ENCODE measurements at places on chromosomes 2 and 18.
A peak's percentile ranks its signal among the peaks of the same experiment; 100 is the strongest.

DNA sequence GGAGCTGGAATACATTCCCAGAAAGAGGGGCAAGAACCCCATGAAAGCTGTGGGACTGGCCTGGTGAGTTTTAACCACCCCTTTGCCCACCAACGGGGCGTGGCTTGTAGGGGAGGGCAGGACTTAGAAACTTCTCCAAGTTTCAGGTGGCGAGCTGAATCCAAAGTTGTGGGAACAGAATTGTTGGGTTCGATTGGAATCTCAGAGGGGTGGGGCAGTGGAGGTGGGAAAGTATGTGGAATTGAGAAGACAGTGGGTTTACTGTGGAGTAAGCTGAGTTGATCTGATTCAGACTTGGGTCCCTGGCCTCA, 1.1 kb downstream of the PNKD start:
- DNase-seq: no peak

- no peak for DNase-seq
Observed at GRCh38 chr2:130389358-130389757, 33.5 kb downstream of the PTPN18 start.

GRCh38 chr2:37323176-37323780, 1.4 kb downstream of the PRKD3 start:
- DNase-seq: no peak

- no peak for DNase-seq
Observed at GRCh38 chr2:85972355-85972754, 83.6 kb upstream of the ST3GAL5 start.

- DNase-seq: no peak
Observed at GRCh38 chr18:31439807-31440325, 7.7 kb upstream of the DSG3 start.

- DNase-seq: no peak
Observed at GRCh38 chr2:233408366-233409285, 54.3 kb downstream of the DGKD start.

DNA sequence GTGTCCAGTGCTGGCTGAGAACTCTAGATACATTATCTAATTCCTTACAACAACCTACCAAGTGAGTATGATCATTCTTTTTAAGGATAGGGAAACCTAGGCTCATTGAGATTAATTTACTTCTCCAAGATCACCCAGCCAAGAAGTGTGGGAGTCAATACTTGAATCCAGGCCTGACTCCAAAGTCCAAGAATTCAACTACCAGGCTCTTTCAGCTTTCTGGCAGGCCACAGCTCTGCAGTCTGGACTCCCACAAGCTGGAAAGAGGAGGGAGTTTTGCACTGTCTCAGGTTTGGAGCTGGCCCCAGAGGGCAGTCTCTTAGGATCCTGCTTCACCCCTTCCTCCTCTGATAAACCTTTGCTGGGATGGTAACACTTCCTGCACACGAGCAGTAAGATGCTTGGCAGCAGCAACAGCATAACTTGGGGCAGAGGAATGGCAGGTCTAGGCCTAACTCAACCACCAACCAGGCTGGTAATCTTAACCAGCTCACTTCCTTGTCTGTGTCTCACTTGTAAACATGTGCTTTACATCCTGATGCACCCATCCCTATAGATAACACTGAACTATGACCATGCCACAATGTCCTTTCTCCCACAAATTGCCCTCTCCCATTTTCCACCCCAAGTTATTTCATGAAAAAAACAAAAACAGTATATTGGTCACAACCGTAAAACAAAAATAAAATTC, 111.1 kb upstream of the ACAA2 start:
- no peak for DNase-seq

DNA sequence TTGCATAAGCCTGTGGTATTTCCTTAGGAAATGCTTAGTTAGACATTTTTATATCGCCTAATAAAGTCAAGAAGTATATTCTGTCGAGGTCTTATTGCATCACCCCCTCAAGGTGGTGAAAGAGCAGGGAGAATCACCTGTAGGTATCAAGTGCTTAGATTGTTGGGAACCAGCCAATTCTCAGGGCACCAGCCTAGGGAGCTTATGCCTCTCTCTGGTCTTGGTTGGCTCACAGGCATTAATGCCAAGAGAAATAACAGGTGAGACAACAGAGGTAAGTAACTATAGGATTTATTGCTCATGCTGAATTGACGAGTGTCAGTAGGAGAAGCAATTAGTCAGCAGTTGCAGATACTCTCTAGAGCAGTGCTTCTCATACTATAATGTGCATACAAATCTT, 663.3 kb upstream of the ZNF804A start:
- no peak for DNase-seq

- no peak for DNase-seq
Observed at GRCh38 chr18:72638376-72638775, 94.2 kb upstream of the CBLN2 start.

DNA sequence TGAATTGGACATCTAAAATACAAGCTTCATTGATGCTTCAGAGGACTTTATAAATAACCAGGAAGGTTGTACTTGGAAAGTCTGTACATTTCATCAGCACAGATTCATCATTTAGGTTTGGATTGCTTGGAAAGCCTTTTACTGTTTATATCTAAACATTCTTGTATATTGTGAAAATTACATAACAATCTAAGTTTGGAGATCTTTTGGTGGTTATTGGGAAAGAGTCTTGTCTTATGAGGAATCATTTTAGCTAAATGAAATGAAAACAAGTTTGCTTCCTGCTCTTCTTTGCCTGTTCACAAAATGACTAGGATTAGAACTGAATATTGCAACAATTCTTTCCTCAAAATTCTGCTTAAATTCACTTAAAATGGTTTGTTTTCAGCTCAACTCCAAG, 79.3 kb downstream of the ABI2 start:
- DNase-seq: no peak

- DNase-seq: no peak
Observed at GRCh38 chr2:600542-601386, 76.4 kb downstream of the TMEM18 start.

DNA sequence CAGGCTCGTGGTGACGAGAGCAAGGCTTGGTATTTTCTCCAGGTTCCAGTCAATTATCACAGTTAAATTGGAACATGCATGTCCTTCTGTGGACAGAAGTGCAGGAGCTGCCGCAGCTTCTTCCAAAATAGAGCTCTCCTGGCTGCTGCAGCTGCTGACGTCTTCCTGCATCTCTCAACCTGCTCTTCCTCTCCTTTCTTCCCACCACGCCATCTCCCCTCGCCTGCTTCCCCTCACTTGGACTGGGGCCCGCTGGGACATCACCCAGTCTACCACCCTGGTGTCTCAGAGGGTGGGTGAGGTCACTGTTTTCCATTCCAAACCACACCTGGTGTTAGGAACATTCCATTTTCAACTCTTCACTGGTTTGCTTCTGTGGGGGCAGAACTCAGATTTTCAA, 41.4 kb downstream of the SPP2 start:
- no peak for DNase-seq

DNA sequence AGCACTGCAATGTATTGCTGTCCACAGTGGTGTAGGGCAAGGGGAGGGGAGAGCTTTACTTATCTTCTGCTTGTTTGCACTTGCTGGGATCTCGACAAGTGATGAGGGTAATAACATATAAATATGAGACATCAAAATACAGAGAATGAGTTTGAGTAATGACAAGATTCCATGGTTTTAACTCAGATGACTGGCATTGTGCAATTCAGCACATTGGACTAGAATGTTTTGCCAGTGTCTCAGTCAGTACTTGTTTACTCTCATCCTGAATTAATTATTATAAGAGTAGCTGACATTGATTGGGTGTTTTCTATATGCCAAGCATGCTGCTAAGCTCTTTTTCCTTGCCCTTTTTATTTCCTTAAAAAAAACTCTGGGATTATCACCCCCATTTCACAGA, 306.7 kb upstream of the MMADHC start:
- no peak for DNase-seq

- no peak for DNase-seq
Observed at GRCh38 chr2:181058378-181059269, 78.2 kb downstream of the UBE2E3 start.

GRCh38 chr2:224520064-224520463, 65.1 kb downstream of the CUL3 start:
- DNase-seq: peak; percentile 40

GRCh38 chr18:48959921-48960920, 9.5 kb upstream of the SMAD7 start:
- no peak for DNase-seq

GRCh38 chr2:15640261-15640711, 48.6 kb downstream of the DDX1 start:
- DNase-seq: peak; percentile 24

DNA sequence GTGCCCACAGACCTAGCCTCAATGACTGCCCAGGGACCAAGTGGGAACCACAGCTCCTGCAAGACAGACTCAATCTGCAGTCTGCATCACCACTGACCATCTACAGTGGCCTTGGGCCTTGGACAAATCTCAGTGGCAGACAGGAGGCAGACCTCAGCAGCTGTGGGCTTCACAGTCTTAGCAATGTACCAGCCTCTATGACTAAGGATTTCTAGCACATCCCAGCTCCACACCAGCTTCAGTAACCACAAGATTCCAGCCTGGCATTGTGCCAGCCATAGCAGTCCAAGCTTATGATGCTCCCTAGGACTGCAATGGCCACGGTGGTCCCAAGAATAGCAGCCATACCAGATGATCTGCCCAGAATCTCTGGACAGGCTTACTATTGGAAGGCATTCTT, 19.6 kb upstream of the WDR75 start:
- DNase-seq: peak; percentile 39

- DNase-seq: no peak
Observed at GRCh38 chr2:219323434-219323833, 9.1 kb downstream of the RESP18 start.

GRCh38 chr2:27322301-27322765, 564 bp downstream of the MPV17 start:
- no peak for DNase-seq

DNA sequence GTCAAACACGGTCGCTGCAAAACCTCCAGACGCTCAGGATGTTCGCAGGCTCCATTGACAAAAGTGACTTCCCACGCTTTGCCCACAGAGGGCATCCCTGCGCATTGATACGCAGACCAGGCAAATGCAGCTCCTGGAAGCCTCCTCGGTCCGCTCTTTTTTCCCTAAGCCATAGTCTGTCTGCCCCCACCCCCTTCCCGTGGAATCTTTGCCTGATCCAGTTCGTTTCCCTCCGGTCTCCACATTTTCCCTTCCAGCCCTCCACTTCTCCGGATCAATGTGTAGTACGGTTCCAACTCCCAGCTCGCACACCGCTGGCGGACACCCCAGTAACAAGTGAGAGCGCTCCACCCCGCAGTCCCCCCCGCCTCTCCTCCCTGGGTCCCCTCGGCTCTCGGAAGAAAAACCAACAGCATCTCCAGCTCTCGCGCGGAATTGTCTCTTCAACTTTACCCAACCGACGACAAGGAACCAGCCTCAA, at the start of gene DCC:
Gene DCC, plus strand, starts transcription at position 307 of the 481 bp plus-strand sequence. CDS start 591 bp downstream, outside the sequence.
- DNase-seq: no peak

DNA sequence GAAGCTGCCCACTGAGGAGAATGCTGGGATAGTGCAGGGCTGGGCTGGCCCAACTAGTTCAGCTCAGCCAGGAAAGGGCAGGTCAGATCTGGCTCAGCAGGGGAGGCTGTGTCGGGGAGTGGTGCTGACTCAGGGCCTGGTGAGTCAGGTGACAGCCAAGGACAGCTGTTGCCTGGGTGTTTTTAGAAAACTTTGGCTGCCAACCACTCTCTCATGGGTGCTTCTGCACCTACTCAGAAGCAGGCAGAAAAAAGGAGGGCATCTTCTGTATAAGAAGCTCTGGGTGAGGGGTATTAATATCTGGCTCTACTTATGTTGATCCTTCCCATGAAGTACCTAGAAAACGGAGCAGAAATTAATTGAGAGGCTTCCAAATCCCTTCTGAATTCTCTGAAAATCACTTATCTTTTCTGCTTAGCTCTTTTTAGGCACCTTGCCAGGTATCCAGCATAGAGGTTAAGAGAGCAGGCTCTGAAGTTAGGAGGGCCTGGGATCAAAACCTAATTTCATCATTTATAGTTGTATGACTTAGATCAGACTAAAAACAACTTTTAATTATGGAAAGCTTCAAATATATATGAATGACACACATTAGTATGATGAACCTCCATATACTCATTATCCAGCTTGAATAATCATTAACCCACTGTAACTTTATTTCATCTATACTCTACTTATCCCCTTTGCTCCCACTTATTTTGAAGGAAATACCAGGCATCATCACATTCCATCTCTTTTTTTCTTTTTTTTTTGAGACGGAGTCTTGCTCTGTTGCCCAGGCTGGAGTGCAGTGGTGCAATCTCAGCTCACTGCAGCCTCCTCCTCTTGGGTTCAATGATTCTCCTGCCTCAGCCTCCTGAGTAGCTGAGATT, 15.5 kb upstream of the RAB10 start:
- peak; percentile 86 for DNase-seq

- DNase-seq: no peak
Observed at GRCh38 chr2:208103616-208104015, 20.7 kb downstream of the CRYGD start.

DNA sequence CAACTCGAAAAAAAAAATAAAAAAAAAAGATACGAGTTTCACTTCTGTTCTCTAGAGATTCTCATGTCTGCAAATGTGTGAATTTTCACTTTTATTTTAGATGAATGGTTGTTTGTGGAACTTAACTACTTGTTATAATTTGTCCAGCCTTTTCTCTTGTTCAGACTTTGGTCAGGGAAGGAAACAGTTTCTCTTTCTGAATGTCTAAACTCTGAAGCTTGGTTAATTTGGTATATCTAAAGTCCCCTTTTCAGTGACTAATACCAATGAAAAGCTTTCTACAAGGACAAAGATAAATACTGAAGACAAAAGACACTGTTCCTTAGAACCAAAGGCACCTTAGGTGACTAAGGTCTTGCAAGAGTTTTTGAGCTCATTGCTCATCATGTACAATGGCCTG, 144.4 kb upstream of the PIEZO2 start:
- no peak for DNase-seq

- DNase-seq: no peak
Observed at GRCh38 chr2:181198183-181198864, 217.9 kb downstream of the UBE2E3 start.

- DNase-seq: no peak
Observed at GRCh38 chr2:219388907-219389156, 1.1 kb upstream of the DNPEP start.

GRCh38 chr18:48408727-48409590, at the start of gene ZBTB7C:
Gene ZBTB7C, minus strand, starts transcription at chr18:48409383.
- peak; percentile 69 for DNase-seq

DNA sequence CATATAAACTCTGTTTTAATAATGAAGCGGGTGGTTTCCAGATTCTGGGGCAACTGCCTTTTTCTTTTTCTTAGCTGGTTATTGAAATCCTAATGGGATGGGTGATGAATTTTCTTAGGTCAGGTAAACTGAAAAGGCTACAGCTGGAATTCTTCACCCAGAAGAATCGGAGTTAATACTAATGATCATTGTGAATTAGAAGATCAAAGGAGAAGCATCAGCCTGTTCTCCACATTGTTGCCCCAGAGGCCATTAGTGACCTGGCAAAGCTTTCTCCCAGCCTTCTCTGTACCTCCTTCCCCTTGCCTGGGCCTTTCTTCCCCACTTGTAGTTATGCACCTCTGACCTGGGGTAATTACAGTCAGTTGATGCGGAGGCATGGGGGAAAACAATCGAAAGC, 82.8 kb downstream of the MEIS1 start:
- DNase-seq: no peak

DNA sequence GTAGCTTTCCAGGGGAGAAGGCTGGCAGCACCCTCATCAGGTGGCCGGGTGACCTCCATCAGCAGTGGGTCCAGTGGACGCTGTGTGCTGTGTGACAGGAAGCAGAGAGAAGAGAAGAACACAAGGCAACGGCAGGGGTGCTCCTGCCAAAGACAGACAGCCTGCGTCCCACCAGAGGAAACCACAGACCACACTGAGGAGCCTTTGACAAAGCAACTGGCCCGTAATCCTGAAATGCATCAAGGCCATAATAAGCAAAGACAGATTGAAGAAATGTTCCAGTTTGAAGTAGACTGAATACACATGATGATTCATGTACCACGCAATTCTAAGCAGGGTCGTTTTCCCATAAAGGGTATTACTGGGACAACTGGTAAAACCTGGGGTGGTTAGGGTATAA, 172.4 kb downstream of the FBXO15 start:
- DNase-seq: no peak

Data from AG08396 (cell line).